K562 (cell line): ENCODE measurements at places on chromosomes 3 and 15.

DNA sequence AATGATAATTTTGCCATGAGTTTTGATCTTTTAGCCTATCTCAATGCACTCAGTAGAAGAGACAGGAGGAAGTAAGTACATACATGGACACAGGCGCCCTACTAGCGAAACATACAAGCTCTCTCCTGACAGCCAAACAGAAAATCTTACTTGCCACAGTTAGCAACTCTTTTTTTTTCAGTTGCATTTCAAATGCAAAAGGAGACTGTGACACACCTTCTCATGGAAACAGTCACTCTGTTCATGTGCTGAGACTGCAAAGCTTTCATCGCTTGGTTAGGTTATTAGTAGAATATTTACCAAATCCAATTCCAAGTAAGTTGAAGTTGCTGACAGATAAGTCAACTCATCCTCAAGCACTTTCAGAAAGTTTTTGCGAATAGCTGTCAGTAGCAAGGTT is 223.3 kb downstream of the FOXP1 start:
- H3K36me3 ChIP-seq, result no peaks in the 10 kb centered on the region; the same call in 2 of the 3 replicates
- H3K4me1 ChIP-seq, result no peaks in the 10 kb centered on the region
- H3K27ac ChIP-seq, result no peak overlapping the region
- DNase-seq, result no peak

DNA sequence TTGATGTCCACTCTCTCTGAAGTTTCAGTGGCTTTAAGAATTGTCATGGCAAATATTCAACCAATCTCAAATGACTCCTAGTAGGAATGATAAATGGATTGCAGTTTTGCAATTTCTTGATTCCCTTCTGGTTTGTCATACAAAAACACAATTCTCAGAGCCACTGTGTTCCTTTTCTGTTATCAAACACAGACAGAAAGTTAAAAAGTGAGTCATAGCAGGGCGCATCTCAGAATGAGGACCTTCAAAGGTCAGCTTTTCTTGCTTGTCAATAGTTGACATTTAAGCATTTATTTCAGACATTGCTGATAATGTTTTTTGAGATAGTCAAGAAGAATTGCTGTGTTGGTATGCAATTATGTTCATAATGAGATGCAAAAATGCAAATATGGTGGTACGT is 405.9 kb downstream of the NR2F2 start:
- H3K36me3 ChIP-seq, result no peaks in the 10 kb centered on the region
- DNase-seq, result no peak
- H3K4me1 ChIP-seq, result no peaks in the 10 kb centered on the region

GRCh38 chr3:64533617-64534317 is 154.0 kb downstream of the ADAMTS9 start:
- no peaks in the 10 kb centered on the region for H3K27me3 ChIP-seq
- H3K4me1 ChIP-seq, result no peaks in the 10 kb centered on the region
- peak; percentile 67 for DNase-seq

DNA sequence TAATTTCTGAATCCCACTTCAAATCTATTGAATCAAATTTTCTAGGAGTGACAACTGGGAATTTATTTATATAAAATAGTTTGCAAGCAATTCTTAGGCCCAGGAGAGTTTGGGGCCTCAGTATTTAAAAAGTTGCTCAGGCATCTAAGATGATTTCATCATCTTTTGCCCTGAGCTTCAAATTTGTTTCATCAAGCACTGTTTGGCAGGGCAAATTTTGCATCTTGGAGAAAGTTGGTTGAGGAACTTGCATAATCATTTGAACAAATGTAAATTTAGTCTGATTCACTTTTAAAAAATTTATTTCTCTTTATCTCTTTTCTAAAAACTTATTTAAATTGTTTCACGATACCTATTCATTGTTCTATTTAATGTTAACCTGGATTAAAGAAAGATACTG is 702.8 kb downstream of the SI start:
- no peaks in the 10 kb centered on the region for H3K27me3 ChIP-seq
- no peaks in the 10 kb centered on the region for H3K4me1 ChIP-seq

- no peak overlapping the region for H3K27ac ChIP-seq
- no peak for DNase-seq
- no peaks in the 10 kb centered on the region for H3K27me3 ChIP-seq
- no peak overlapping the region for H3K4me3 ChIP-seq
- peaks cover 4% of the 10 kb centered on the region for H3K4me1 ChIP-seq
These were observed 69.2 kb downstream of the DCUN1D1 start for GRCh38 chr3:182910936-182911781.

- H3K27ac ChIP-seq, result no peak overlapping the region
- H3K27me3 ChIP-seq, result no peaks in the 10 kb centered on the region
- no peaks in the 10 kb centered on the region for H3K36me3 ChIP-seq
- no peak for DNase-seq
- no peaks in the 10 kb centered on the region for H3K4me1 ChIP-seq
- H3K4me3 ChIP-seq, result no peak overlapping the region
These were observed 1.3 kb upstream of the UNC13C start for GRCh38 chr15:53976844-53977392.

- no peaks in the 10 kb centered on the region for H3K36me3 ChIP-seq
- no peaks in the 10 kb centered on the region for H3K27me3 ChIP-seq
- no peak for DNase-seq
- H3K4me1 ChIP-seq, result no peaks in the 10 kb centered on the region
- no peak overlapping the region for H3K27ac ChIP-seq
- H3K4me3 ChIP-seq, result no peak overlapping the region
These were observed 241.8 kb downstream of the WNT5A start for GRCh38 chr3:55245351-55245750.

DNA sequence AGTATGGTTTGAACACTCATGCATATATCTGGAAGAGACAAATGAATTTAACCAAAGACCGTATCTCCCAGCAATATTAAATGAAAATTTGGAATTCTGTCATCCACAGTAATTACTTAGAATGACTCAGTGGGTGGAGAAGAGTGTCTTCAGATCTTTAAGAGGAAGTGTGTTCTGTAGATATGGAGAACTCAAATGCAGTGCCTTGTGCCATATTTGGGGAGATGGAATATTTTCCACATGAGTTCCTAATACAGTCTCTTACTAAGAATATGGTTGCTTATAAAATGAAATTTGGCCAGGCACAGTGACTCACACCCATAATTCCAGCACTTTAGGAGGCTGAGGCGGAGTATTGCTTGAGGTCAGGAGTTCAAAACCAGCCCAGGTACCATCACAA is 40.5 kb downstream of the ANO10 start:
- H3K27me3 ChIP-seq, result no peaks in the 10 kb centered on the region
- peak overlapping the region; percentile 5; the same call in 1 of the 3 replicates for H3K27ac ChIP-seq
- H3K4me1 ChIP-seq, result peaks cover 11% of the 10 kb centered on the region
- DNase-seq, result no peak
